CD4-positive, alpha-beta T cell treated with Interleukin-2 at 100 ng/mL for 4 hours (primary cell): ENCODE measurements at places on chromosomes 2 and 18.

- DNase-seq: peak; percentile 68
These were observed 38.6 kb upstream of the POLE4 start for GRCh38 chr2:74919827-74920226.

- no peak for DNase-seq
These were observed 40.8 kb downstream of the PID1 start for GRCh38 chr2:229230256-229230655.

GRCh38 chr2:205930209-205930608, 155.8 kb downstream of the INO80D start:
- DNase-seq: no peak

DNA sequence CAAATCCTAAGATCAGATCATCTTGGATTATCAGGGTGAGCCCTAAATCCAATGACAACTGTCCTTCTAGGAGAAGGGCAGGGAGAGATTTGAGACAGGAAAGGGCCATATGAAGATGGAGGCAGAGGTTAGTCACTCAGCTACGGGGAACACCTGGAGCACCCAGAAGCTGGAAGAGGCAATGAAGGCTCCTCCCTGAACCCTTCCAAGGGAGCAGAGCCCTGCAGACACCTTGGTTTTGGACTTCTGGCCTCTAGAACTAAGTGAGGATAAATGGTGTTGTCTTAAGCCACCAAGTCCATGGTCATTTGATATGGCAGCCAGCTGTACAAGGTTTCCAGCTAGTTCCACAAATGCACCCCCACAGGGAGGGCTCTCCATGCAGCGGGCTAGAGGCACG, 6.9 kb upstream of the PTPN2 start:
- DNase-seq: no peak

DNA sequence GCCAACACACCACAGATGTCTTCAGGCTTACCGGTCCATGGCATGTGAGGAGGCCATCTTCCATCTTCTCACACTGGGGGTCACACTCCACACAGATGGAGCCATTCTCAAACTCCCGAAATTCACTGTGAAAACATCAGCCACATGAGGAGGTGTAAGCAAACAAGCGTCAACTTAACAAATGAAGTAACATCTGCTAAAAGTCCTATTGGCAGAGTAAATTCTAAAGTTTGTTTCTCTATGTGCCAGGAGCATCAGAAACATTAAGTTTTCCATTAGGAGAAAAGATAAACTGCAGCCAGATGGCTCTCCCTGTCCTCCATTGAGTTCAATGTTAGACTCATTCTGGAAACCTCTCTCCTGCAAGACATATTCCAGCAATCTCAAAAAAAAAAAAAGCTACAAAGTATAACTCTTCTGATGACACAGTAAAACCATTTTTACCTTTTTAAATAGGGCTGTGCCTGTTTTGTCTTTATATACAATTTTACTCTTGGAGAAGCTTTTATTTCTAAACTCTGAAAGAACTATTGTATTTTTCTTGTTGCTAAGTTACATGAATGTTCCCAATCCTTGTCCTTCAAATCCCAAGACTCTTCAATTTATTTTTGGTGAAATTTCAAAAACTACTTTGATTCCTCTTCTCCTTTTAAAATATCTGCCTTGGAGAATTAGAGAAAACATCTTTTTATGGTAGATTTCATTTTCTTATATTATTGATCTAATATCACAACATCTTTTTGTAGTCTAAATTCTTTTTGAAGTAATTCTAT, 865.3 kb downstream of the ERBB4 start:
- DNase-seq: no peak

- DNase-seq: no peak
These were observed 178.4 kb upstream of the TPO start for GRCh38 chr2:1234731-1235308.

DNA sequence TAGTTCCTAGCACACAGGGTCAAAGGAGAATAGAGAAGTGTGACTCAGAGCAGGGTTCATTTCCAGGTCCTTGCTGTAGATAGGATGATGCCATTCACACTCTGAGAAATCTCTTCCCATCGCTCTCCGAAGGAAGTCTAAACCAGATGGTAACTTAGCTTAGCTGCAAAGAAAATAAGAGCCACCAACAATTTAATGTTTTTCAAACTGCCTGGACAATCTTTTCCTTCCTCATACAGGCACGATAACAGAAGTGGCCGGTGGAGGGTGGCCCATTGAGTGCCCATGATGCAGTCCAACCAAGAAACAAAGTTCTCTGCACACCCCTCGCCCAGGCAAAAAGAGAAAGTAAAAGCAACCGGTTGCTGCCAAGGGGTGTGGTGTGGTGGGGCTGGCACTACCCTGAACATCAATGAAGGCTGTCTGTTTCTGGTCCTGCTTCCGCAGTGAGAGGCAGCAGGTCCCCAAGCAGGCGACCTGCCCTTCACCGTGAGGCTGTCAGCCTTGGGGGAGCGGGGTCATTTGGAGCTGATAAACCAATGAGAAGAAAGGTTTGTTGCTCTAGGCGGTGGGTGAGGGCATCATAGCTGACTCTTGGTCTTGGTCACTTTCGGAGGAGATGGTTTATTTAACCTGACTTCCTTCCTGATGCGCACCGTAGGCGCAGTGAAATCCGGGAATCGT, 105.6 kb upstream of the CD302 start:
- peak; percentile 70 for DNase-seq

DNA sequence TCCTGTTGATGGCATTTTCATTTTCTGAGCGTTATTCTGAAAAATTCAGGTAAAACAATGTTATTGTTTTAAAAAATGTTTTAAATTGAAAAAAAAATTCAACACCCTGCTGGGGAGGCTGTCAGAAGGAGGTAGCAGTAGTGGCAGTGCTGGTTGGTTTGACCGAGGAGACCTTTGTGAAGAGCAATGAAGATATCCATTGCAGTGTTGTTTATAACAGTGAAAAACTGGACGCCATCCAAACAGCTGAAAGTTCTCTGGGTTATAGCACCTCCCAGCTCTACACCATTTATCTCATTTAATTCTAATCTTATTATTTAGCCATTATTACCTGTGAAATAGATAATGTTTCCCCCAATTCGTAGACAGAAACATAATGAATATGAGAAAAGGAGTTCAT, 12.6 kb upstream of the ITM2C start:
- no peak for DNase-seq

- peak; percentile 59 for DNase-seq
These were observed 667 bp downstream of the TRIB2 start for GRCh38 chr2:12717191-12718014.

DNA sequence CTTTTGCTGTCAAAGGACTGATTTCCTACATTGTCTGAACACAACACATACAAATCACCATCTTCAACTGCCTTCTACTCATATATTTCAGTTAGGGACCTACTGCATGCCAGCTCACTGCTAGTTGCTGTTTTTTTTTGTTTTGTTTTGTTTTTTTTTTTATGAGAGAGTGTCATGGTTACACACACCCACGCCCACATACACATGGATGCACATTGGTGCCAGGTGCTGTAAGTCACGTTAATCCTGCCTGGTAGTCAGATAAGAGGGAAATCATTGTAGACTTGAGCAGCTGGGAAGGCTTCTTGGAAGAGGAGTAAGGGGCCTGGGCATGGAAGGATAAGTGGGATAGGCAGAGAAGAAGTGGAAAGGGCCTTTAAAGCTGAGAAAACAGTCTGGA, 209.9 kb downstream of the TDRD15 start:
- DNase-seq: no peak

GRCh38 chr2:71419145-71419544, 34.2 kb upstream of the DYSF start:
- DNase-seq: no peak

GRCh38 chr2:66523377-66523969, 88.5 kb downstream of the MEIS1 start:
- no peak for DNase-seq

GRCh38 chr18:8821531-8821930, 116.2 kb downstream of the MTCL1 start:
- no peak for DNase-seq

GRCh38 chr2:65937379-65938160, 497.4 kb upstream of the MEIS1 start:
- DNase-seq: no peak

GRCh38 chr18:77209587-77209986, 40.1 kb upstream of the GALR1 start:
- DNase-seq: no peak

DNA sequence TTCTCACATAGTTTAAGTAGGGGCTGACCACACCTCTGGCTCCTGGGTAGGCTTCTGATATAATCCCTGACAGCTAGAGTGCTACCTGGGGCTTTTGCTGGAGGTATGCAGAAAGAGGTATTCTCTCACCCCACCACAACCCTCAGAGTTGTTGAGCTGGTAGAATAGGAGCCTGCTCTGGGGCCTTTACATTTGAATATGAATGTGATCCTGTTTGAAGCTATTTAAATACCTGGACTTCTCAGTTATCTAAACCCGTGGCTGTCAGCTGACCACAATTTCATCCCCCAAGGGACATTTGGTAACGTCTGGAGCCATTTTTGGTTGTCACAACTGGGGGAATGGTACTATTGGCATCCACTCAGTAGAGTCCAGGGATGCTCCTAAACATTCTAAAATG, 669.1 kb downstream of the SATB2 start:
- no peak for DNase-seq

DNA sequence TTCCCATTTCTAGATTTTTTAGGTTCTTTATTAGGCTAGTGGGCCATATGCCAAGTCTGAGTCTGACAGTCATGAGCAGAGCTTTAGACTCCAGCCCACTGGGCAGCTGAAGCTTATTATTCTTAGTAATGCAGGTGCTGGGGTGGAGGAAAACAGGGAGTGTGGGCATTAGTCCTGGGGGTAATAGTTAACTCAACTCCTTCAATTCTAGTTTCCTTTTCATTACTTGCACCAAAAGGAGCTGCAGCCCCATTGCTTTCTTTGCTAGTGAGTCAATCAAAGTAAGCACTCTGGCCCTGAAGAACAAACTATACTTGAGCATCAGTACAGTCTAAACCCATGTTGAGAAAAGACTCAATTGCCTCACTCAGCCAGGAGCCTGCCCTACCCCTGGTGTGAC, 35.5 kb downstream of the ICOS start:
- no peak for DNase-seq

DNA sequence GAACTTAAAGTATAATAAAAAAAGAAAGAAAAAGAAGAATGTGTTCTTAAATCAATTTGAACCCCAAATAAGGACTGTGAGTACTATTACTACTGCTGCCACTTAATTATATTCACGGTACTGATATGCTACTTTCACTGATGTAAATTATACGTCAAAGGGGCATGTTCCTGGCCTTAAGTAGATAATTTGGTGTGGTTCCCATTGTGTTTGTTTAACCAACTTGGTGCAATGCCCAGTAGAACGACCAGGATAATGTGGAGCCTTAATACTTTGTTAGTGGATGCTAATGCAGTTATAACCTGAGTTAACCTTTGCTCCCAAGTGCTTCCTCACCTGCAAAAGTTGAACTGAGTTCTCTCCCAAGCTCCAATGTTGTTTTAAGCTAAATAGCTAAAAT, 142.0 kb downstream of the NR4A2 start:
- DNase-seq: no peak

GRCh38 chr2:222792001-222792611, 68.7 kb upstream of the ACSL3 start:
- no peak for DNase-seq

GRCh38 chr2:104434318-104434792, 419.6 kb upstream of the POU3F3 start:
- no peak for DNase-seq

DNA sequence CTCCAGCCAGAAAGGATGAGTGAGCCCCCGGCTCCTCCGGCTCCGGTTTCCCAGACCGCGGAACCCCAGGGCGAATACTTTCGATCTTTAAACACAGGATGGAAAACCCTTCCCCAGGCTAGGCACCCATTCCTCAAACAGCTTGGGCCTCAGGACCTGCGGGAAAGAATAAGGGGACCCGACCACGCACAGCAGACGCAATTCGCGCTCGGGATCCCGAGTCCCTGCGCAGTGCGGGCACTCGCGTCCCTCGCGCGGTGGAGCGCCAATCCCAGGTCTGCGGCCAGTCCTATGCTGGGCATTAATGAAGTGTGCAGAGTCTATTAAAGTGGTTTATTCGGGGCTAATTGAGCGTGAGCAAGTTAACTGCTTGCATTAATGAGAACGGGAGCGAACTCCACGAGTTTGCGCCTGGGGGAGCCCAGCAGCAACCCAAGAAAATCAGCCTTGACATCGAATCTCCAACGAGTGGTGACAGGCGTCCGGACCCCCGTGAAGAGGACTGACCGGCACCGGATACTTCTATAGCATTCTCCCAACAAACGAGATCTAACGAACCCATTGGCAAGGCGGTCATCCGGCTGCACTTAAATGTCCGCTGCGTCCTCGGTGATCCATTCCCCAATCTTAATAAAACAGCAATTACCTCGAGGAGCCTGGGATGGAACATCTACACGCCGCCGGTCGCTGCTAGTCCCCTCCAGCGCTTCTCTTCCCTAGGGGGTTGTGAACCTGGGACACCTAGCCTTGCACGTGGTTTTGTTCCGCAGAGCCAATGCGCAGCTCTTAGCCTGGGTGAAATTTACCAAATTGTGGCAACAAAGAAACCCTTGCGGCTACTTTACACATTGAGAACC, 1.6 kb downstream of the OSR1 start:
- no peak for DNase-seq

- DNase-seq: no peak
These were observed 1.6 kb downstream of the SMARCAL1 start for GRCh38 chr2:216413882-216414281.

GRCh38 chr18:41820784-41821183, 134.2 kb upstream of the PIK3C3 start:
- DNase-seq: no peak

DNA sequence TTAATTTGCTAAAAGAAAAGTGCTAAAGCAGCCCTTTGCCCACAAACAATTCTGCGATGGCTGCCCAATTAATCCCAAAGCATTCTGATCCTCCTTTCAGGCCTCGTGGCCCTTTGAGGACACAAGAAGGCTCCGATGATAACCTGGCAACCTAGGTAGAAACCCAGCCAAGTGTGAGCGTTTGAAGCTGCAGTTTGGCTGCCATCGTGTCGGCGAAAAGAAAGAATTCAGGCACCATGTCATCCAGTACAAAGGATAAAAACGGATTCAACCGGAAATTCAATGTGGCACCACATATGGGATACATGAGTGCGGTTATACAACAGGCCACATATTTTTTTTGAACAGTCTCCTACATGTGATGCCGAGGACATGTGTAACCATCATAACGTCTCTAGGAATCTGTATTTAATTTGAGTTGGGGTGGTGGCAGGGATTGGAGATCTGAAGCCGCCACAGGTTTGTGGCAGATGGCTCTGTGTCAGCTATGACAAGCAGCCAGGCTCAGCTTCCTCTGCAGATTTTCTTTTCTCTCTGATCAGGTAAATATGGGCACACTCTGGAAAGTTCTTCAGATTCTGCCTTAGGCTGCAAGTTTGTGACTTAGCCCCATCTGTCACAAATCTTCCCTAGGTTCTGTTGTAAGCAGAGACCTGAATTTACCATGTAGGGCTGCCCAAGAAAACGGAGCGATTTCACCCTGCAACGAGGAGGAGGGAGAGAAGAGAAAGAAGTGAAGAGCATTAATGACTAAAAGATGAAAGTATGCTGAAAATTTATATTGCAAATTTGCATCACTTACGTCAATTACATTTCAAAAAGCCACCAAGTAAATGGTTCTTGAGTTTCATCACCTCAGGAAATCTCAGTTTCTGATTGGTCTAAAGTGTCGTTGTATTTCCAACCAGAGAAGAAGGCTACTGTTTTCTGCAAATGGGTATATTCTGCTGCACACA, 573.2 kb downstream of the ZEB2 start:
- no peak for DNase-seq
